PC-3 (cell line): ENCODE measurements at places on chromosomes 12 and 14. TPM values are rescaled to one million over a fixed set of nuclear protein-coding genes. Genes with fewer than 3 reads are reported as not detected.

DNA sequence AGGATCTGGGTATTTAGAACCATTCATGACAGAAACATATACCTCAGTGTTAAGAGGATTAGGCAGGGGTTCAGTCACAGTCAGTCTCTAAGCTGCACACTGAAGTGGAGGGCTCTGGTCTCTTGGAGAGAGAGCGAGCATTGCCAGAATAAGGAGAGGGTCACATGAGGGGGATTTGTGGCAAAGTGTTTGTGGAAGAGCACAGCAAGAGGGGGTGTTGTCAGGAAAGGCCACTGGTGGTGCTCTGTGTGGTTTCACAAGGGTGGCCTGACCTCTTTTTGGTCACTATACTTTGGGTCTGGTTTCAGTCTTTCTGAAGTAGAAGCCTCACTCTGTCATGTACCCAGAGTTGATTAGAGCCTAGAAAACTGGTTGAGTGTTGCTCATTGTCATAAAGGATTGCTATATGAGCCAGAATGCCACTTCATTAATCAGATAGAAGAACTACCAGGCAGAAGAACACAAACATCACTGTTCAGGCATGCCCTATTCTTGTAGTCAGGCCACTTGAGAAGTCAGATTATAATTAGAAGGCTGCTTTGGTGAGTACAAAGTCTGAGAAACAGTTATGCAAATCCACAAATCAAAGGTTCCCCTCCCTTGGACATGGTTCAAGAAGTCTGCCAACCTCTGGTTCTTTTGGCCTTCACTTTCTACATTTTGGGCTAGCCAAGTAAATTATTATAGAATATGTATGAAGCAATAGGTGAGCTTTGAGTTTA lies 8.4 kb downstream of the TMEM19 start:
- no peaks in the 10 kb centered on the region for H3K36me3 ChIP-seq
- no peak overlapping the region for H3K27ac ChIP-seq
- no peak overlapping the region for H3K4me3 ChIP-seq
- H3K4me1 ChIP-seq, result no peaks in the 10 kb centered on the region

GRCh38 chr12:119156401-119157044 lies 22.2 kb upstream of the HSPB8 start:
- H3K4me3 ChIP-seq, result no peak overlapping the region
- DNase-seq, result no peak
- no peak overlapping the region for H3K27ac ChIP-seq
- H3K4me1 ChIP-seq, result no peaks in the 10 kb centered on the region
- no peaks in the 10 kb centered on the region for H3K36me3 ChIP-seq

DNA sequence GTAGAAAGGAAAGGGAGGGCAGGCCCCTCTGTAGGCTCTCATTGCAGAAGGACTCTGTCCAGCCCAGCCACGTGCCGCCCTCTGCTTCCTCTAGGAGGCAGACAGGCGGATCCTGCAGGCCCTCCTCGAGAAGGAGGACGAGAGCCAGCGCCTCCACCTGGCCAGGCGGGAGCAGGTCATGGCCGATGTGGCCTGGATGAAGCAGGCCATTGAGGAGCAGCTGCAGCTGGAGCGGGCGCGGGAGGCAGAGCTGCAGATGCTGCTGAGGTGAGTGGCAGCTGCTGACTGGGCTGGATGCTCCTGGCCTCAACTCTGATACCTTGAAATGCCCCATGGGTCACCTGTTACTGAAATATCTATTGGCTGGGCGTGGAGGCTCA lies 10.9 kb downstream of the TCHP start:
- no peak overlapping the region for H3K27ac ChIP-seq
- H3K27me3 ChIP-seq, result no peaks in the 10 kb centered on the region
- DNase-seq, result peak; percentile 64
- H3K36me3 ChIP-seq, result peaks cover 79% of the 10 kb centered on the region; the same call in 1 of the 2 replicates
- no peak overlapping the region for H3K4me3 ChIP-seq
- no peaks in the 10 kb centered on the region for H3K4me1 ChIP-seq

DNA sequence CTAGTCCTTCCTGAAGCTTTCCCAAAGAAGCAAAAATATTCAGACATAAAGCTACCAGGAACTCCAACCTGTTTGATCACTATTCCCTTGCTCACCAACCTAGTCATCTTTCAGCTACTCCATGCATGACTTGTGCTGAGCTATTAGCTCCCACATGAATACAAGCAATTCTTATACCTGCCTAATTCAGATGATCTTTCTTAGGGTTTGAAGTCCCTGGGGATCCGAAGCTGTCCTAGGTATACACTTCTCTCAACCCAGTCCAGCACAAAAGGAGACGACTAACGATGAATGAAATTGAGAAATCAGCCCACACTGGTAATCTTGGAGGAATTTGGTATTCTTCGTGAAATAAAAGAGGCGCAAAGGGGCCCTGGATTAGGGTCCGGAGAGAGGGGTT lies 631 bp upstream of the PTGR2 start:
- peak; percentile 84 for DNase-seq
- H3K27me3 ChIP-seq, result no peaks in the 10 kb centered on the region
- peak overlapping the region; percentile 80 for H3K27ac ChIP-seq
- H3K36me3 ChIP-seq, result no peaks in the 10 kb centered on the region; the same call in 1 of the 2 replicates
- peak overlapping the region; percentile 73 for H3K4me3 ChIP-seq

DNA sequence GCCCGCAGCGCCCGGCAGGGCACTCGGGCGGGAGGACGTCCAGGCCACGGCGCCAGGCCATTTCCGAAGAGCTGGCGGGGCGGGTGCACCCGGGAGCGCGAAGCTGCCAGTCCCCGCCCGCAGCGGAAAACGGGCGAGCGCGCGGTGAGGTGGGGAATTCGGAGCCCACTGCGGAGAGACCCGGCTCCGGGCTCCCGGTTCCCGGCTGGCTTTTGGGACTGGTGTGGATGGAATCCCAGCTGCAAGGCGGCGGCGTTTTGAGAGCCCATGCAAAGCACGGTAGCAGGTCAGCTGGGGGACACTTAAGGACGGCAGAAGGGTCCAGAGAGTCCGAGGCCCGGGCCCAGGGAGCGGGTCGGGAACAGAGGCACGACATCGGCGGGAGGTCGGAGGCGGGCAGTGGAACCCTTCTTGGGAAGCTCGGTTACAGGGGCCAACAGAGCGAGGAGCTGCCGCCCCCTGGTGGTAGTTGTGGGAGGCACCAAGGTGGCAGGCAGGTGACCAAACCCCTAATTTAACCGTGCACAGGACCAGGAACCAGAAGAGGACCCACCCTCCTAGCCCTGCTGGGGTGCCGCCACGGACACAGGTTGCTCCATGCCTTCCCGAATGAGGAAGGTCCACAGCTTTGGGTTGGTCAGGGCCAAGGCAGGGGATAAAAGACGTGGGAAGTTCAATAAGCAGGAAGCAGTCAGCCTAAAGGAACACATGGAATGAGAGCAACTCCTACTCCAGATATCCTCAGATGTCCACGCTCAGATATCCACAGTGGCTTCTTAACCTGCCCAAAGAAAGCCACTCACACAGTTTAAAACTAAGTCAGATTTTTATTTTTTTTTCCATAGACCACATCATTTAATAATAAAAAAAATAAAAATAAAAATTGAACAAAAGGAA lies 685 bp upstream of the CDH24 start:
- DNase-seq, result peak; percentile 90
- H3K27ac ChIP-seq, result no peak overlapping the region
- H3K4me3 ChIP-seq, result peak overlapping the region; percentile 85

DNA sequence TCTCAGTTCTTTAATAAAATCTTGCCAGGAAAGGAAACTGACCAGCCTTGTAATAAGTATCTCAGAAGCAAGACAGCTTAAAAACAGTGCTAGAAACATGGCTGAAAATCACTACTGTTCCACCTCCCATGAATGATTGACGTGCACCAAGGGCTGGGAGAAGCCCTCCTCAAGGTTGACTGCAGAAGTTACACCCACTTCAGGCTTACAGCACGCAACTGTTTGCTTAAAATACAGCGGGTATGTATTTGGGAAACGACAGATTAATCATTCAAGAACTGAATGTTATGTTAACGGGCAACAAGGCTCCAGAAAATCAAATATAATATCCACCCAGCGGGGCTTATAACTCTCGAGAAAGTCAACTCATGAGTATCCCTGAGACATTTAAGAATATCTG lies 22.1 kb downstream of the PRKD1 start:
- no peak for DNase-seq
- peaks cover 20% of the 10 kb centered on the region for H3K4me1 ChIP-seq
- no peak overlapping the region for H3K4me3 ChIP-seq
- no peaks in the 10 kb centered on the region for H3K27me3 ChIP-seq
- H3K36me3 ChIP-seq, result no peaks in the 10 kb centered on the region

- peak; percentile 6 for DNase-seq
- H3K27ac ChIP-seq, result no peak overlapping the region
- no peak overlapping the region for H3K4me3 ChIP-seq
- no peaks in the 10 kb centered on the region for H3K36me3 ChIP-seq
Measured at GRCh38 chr14:102408724-102409123, 46.0 kb downstream of the TECPR2 start.

DNA sequence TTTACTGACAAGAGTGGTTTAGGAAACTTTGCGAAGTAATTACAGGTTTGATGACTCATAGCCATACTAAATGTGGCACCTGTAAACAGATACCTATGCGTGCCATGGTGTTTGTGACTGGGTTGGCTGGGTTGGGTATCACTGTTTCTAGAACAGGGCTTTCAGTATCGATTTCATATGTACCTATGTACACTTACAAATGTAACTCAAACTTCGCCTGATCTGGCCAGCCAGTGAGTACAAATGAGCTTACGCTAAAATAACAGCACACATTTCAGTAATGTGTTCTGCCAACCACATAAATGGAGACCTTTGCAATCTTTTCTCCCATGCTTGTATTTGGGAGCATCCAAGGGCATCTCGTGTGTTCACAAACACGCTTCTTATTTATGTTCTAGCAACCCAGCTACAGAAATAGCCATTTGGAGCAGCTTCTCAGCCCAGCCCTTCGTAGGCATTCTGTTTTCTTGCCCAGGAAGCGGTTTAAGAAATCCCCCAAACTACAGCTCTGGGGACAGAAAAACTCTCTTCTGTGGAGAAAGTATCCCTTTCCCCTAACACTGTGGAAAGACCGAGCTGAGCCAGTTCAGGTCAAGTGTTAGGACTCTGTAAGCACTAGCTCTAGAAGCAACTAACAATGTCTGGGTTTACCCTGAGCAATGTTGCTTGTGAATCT lies 42.3 kb upstream of the MDM1 start:
- peak overlapping the region; percentile 9; the same call in 1 of the 2 replicates for H3K27ac ChIP-seq
- DNase-seq, result peak; percentile 70

CCDC196 gene
- not detected in 2 replicates for total RNA-seq
